ENCODE measurements at places on chromosomes 6 and 20.

DNA sequence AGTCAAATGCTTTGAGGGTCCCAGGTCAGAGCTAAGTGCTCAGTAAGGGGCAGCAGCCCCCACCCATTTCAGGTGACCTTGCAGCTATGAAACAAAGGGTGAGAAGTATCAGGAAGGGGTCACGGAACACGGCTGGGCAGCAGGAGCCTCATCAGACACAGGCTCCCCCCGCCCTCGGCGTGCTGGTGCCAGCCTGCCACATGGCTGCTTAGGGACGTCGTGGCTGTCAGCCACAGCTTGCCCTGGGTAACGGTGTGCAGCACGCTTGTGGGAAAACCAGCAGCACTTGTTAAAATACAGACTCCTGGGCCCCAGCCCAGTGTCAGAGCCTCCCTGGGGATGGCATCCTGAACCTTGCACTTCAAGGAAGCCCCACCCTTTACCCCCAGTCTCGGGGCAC lies 39.3 kb downstream of the SSR1 start:
- no peak for DNase-seq

DNA sequence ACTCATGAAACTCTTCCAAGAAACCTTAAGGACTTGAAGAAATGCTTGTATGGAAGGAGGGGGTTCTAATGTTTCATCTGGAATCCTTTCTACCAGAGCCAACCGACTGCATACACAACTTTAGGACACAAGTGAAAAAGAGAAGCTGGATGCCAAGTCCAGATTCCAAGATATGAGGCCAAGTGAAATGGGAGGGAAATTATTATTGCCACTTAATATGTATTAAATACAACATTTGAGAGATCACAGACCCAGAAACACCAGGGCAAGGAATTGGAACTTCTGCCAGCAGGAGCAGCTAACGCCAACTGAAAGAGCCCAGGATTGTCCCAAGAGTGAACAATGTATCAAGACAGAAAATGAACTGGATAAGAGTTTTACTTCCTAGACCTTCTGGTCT lies 144.2 kb downstream of the ARHGAP18 start:
- DNase-seq, result no peak

- DNase-seq, result peak; percentile 75
Observed at GRCh38 chr6:121222656-121223055, 111.6 kb downstream of the TBC1D32 start.

DNA sequence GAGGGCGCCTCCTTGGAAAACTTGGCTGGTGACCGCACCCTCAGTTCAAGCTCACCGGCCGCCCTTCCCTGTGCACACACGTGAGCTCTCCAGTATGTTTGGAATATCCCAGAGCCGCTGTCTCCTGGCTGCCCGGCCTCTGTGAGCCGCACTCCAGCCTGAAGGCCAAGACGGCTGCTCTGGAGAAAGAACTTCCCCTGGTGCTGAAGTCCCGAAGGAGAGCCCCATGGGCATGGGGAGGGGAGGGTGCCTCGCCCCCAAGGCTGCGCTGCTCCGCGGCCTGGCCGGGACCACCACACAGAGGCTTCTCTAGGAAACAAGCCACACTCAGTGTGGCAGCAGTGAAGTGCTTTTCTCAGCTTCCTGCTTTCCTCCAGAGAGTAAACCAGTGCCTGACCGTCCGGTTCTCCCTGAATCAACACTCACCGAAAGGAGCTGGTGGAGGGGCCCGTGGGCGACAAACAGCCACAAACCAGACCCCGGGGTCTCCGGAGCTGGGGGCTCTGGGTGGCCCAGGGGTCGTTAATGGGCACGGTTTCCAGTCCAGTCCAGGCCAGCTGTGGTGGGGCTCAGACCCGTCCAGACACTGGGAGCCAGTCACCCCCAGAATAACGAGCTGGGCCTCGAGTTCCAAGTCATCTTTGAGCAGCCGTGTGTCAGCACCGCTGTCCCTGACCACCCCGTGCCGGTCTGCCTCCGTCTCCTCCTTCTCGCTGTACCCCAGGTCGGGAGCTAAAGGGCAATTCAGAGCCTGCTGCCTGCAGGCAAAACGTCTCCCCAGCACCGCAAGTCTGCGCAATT lies 87.4 kb upstream of the BHLHE23 start:
- DNase-seq, result no peak

GRCh38 chr6:77263003-77263402 lies 200.3 kb downstream of the HTR1B start:
- DNase-seq, result no peak

DNA sequence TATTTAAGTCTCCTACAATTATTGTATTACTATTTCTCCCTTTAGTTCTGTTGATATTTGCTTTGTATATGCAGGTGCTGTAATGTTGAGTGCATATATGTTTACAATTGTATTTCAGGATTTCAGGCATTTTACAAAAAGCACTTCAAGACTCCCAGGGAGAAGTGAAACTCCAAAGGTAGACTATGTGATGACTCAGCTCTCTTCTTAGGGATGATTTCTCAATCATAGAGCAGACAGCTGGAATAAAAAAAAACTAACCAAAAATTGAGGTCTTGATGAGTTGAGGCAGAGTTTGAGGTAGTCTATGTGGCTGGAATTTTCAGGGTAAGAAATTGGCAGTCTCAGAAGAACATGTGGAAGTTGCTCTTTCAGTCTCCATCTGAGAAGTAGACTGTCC lies 786.1 kb downstream of the TFAP2A start:
- DNase-seq, result peak; percentile 10

- no peak for DNase-seq
Observed at GRCh38 chr20:19462491-19462890, 250.0 kb downstream of the SLC24A3 start.

- no peak for DNase-seq
Observed at GRCh38 chr6:144777249-144777648, 492.1 kb downstream of the UTRN start.

- DNase-seq, result no peak
Observed at GRCh38 chr6:43035495-43036194, 14.2 kb downstream of the RRP36 start.

DNA sequence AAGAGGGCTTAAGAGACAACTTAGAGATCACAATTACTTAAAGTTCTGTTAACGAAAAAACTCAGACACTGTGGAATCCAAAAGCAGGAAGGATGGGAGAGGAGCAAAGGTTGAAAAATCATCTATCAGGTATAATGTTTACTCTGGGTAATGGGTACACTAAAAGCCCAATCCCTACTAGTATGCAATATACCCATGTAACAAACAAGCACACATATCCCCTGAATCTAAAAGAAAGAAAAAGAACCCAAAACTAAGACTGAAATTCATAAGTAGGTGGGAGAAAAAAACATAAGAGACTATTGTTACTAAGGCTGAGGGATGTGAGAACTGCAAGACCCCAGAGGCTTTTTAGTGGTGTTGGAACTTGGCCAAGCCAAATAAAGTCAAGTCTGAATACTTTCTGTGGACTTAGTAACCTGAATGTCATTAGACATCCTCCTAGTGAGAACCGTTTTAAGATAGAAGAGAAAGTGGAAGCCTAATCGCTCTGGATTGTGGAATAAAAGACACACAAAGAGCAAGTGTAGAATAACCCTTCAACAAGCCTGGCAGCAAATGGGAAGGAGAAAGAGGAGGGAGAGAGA lies 189.4 kb upstream of the RNF217 start:
- no peak for DNase-seq

DNA sequence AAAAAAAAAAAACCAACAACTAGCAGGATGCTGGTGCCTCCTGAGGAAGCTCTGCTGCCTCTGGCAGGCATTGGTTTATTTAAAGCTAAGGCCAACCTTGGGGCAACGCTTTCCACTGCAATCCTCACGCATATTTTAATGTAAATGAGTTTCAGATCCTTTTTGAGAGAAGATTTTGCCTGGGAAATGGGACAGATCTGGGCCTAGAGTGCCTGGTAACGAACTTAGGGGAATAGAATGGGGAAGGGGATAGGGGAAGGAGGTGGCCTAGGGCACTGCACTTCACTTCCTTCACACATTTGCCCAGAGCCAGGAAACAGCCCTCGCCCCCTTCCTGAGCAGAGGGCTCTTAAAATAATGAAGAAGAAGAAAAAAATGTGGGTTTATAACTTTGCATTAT lies 132.7 kb upstream of the TMEM170B start:
- no peak for DNase-seq

GRCh38 chr6:118953391-118953790 lies 18.4 kb upstream of the MCM9 start:
- no peak for DNase-seq

DNA sequence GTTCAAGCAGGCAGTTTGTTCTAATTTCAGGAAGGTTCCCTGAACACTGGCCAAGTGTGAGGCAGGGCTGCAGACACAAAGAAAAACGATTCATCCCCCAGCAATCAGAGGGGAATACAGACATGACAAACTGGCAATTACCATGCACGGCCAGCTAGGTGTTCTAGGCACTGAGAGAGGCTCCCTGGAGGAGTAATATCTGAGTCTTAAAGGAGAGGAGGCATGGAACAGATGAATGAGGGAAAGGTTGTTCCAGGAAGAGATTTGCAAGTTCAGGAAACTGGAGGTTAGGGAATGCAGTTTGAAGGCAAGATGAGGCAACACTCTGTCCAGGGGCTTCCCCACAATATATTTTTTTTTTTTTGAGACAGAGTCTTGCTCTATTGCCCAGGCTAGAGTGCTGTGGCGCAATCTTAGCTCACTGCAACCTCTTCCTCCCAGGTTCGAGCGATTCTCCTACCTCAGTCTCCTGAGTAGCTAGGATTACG lies 11.1 kb downstream of the RRAGD start:
- DNase-seq, result peak; percentile 33

DNA sequence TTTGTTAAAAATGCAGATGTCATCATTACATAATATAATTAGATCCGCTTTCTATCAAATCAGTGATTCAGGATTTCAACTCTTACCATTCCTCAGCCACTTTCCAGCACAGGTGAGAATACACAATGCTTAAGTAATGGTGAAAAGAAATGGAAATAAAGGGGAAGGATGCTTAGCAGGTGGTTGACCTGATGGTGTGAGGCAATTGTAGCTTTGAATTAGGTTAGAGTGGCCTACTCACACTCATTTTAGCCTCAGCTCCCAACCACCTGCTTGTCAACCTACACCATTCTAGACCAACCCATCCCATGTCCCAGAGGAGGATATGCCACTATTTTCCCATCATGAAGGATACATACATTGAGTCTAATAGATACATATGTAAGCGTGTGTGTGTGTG lies 138.1 kb downstream of the DNAH8 start:
- no peak for DNase-seq

DNA sequence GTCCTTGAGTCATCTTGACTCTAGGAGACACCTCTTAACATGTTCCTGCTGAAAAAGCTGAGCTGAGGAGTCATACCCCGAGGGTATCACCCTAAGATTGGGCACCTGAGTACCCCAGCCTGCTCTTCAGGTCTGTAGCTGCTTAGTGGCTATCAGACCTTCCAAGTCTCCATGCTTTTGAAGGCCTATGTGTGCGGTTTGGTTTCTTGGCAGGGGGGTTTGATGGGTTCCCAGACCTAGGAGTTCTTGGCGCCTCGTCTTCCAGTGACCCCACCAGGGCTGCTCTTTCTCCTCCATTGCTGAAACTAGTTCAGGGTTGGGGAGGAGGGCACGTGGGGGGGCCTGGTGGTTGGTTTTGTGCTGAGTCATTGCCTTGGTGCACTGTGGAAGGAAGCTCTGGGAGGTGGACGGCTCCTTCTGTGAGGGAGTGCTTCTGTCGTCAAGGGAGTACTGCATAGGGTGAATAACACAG lies 20.1 kb downstream of the IGF2R start:
- peak; percentile 64 for DNase-seq

GRCh38 chr6:155441112-155441465 lies 14.6 kb downstream of the NOX3 start:
- no peak for DNase-seq

DNA sequence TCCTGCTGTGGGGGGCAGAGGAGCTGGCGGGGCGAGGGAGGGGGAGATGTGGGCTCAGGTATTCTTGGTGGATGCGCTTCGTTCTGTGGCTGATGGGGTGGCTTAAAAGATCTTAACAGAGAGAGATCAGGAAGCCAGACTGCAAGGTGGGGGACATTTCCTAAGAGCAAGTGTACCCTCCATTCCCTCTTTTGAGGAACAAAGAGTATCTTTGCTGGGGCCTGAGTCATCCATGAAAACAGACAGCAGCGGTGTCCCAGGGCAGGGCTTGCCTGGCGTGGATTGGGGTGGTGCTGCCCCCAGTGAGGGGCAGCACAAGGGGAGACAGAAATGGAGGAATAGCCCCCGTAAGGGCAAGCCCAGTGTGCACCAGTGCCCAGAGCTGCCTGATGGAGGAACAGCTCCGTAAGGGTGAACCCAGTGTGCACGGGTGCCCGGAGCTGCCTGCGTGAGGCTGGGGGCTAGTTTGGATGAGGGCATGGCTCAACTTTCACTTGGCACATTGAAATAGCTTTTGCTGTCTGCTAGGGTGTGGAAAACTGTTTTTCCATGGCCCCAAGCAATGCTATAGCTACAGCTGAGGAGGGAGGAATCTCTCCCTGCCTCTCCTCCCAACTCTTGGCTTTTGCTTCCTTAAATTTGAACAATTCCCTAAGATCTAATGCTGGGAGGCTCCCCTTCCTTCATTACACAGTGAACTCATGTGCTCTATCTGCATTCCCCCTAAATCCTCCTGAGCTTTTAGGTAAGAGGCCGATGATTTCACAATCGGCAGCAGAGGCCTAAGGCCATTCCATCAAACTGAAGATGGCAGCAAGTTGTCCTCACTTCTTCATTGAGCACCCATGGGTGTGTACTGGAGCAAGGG lies 12.9 kb downstream of the MAPK13 start:
- no peak for DNase-seq

- DNase-seq, result peak; percentile 21
Observed at GRCh38 chr6:77656999-77657764, 4.3 kb downstream of the MEI4 start.

GRCh38 chr6:52361414-52361944 lies 472 bp upstream of the PAQR8 start:
- no peak for DNase-seq

- peak; percentile 31 for DNase-seq
Observed at GRCh38 chr20:25632940-25633790, 9.4 kb upstream of the NANP start.

- no peak for DNase-seq
Observed at GRCh38 chr6:168134560-168135201, 55.7 kb upstream of the FRMD1 start.

GRCh38 chr6:16181439-16182297 lies 52.8 kb downstream of the MYLIP start:
- DNase-seq, result peak; percentile 51

GRCh38 chr6:137927777-137928218 lies 60.7 kb downstream of the TNFAIP3 start:
- peak; percentile 63 for DNase-seq

- no peak for DNase-seq
Observed at GRCh38 chr20:61666471-61666832, 399.2 kb downstream of the TAF4 start.

- DNase-seq, result no peak
Observed at GRCh38 chr6:99614430-99615186, 8.0 kb downstream of the PRDM13 start.
